ENCODE measurements at places on chromosomes 2 and 18.

DNA sequence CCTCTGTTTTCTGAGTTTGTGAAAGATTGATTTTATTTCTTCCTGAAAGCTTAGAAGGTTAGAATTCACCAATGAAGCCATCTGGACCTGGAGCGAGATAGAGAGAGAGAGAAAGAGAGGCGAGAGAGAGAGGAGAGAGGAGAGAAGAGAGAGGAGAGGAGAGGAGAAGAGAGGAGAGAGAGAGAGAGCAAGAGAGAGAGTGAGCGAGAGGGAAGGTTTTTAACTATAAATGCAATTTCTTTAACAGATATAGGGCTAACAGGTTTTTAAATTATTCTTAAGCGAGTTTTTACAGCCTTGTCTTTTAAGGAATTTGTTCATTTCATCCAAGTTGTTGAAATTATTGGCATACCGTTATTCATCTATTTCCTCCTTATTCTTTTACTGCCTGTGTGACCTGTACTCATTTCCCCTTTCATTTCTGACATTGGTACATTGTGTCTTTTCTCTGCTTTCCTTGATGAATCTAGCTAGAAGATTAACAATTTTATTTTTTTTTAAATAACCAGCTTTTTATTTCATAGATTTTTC lies 56.1 kb downstream of the BABAM2 start:
- DNase-seq, result no peak

GRCh38 chr2:197011801-197012641 lies 85.5 kb upstream of the PGAP1 start:
- peak; percentile 49 for DNase-seq

DNA sequence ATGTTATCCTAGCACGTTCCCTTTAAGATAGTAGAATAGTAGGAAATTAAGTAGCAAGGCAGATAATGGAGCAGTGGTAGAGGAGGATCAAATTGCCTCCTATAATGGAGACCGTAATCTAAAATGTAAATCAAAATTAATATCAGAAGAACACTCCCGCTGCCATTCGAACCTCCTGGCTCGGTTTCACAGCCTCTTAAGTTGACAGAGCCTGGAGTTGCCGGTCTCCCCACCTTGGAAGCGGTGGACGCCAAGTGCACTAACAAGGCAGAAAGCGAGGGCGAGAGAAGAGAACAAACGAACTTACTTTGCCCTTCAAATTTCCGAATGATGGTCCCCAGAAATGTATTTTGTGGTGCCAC lies 450 bp downstream of the KCNH7 start:
- no peak for DNase-seq

GRCh38 chr2:179749210-179749609 lies 112.2 kb downstream of the ZNF385B start:
- no peak for DNase-seq

DNA sequence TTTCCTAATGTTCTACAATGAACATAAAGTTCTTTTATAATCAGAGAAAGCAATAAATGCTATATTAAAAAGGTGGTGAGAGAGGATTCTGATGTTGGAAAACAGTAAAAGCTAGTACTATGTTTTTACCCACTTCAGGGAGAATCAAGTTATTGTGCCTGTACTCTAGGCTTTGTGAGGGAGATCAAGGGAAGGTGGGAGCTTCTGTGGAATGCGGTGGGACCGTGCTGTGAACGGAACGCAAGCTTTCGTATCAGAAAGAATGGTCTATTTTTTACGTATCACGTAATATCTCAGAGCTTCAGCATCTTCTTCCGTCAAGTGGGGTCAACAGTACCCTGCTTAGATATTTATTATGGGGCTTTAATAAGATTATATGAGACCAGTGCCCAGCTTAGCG lies 193.2 kb downstream of the CLIP4 start:
- no peak for DNase-seq

DNA sequence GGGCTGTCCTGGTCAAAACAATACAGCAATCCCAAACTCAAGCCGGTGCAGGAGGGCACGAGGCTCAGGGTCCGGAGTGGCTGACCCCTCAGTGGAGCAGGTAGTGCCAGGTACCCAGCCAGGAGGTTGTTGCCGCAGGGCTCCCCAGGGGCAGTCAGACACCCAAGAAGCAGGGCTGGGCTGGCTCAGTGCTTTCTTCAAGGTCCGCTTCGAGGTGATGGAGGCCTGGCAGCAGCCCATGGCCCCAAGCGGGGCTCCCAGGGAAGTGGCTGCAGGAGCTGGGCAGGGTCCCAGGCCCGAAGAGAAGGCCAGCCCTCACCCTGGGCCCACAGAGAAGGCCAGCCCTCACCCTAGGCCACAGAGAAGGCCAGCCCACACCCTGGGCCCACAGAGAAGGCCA lies 55.3 kb upstream of the COPS8 start:
- DNase-seq, result no peak

- DNase-seq, result no peak
These were observed 670.7 kb downstream of the ERBB4 start for GRCh38 chr2:211867845-211868451.

DNA sequence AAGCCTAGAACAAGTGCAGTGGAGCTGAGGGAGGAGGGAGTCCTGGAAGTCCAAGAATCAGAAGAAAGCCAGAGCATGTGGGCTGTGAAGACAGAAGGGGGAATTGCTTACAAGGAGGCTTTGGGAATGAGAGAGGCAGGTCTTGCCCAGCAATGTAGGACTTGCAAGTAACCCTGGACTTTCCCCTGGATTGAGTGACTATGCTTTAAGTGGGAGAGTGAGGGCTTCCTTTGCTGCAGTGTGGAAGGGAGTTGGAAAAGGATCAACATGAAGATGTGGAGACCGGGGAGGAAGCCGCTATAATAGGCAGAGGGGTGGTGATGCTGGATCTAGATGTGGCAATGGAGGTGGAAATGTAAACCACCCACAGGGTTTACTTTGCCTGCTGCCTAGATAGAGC lies 13.8 kb upstream of the SCYGR1 start:
- DNase-seq, result no peak

DNA sequence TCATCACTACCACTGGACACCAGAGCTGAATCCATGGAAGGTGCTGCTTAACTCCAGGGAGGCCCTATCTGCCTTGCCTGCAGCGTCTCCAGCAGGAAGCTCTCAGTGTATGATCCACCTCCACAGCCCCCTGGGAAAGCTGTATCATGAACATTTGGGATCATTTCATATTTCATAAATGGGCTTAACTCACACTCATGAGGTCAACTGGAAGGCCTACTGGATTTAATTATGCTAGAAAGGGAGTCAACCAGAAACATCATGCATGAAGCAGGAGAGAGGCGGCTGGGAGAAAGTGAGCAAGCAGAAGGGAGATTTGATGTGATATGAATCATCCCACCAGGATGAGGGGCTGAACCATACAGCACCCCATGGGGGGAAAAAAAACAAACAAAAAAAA lies 537.7 kb downstream of the TNS1 start:
- DNase-seq, result no peak

DNA sequence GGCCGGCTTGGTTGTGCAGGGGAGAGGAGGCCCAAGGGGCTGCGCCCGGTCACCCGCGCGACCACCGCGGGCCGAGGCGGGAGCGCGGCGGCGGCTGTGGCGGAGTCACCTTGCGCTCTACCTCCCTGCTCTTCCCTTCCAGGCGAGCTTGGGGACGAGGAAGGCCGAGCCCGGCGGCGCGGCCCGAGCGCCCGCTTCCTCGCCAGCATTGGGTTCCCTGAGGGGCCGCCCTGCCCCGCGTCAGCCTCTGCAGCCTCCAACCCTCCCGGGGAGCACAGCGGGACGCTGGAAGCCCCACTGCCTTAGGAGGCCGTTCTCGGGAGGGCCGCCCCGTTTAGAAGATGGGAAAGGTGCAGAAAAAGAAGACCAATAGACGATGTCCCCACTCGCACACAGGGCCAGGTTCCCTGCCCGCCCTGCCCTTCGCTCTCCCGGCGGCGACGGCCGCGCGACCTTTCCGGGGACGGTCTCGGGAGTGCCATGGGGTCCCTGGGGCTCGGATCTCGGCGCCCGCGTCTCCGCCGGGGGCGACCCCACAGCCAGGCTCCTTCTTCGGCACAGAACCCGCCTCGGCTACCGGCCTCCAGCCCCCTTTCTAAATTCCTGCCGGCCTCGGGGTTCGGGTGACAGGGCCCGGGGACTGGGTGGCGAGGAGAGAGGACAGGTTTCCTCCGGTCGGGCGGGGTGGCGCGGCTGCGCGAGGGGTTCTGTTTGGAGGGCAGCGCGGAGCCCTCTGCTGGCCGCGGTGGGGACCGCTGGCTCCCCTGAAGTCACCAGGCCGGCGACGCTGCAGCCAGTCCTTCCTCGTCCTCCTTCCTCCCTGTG lies 85.5 kb downstream of the HS6ST1 start:
- DNase-seq, result peak; percentile 83

DNA sequence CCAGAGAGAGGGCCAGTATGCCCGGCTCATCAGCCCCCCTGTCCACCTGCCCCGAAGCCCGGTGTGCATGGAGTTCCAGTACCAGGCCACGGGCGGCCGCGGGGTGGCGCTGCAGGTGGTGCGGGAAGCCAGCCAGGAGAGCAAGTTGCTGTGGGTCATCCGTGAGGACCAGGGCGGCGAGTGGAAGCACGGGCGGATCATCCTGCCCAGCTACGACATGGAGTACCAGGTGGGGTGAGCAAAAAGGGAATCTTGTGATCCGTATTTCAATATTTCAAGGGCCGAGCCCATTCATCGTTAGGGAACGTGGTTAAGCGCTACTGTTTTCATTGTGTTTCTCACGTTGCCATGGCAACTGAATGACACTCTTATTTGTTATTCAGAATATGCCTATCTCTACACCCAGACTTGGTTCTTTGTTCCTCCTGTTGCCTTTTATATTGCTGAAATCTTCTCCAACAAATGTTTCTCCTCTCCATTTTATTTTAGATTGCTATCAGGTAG lies 81.5 kb downstream of the NRP2 start:
- DNase-seq, result no peak

DNA sequence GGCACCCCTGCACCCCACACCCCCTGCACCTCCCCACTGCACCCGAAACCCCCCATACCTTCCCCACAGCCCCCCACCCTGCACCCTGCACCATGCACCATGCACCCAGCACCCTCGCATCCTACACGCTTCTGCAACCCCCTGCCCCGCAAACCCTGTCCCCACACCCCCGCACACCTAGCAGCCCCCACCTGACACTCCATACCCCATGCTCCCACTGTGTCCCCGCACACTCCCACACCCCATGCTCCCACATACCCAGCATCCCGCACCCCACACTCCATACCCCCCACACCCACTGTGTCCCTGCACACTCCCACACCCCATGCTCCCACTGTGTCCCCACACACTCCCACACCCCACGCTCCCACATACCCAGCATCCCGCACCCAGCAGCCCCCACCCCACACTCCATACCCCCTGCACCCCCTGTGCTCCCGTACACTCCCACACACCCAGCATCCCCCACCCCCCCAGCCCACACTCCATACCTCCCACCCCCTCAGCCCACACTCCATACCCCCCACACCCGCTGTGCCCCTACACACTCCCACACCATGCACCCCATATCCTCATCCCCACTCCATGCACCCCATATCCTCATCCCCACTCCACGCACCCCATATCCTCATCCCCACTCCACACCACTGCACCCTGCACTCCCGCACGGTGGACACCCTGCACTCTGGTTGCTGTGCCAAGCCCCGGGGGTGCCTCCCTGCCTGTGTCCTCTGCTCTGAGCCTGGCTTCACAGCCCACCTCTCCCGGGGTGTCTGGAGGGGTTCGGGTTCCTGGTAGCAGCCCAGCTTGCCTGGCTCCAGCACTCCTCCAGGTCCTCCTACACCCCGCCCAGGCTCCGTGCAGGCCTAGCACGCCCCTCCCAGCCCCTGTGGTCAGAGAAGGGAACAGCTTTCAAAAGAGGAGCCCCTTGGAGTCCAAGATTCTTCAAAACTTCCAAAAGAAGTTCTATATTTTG lies 93.9 kb upstream of the CTDP1 start:
- DNase-seq, result no peak

GRCh38 chr2:188984680-188985079 lies 10.5 kb downstream of the COL3A1 start:
- DNase-seq, result no peak

DNA sequence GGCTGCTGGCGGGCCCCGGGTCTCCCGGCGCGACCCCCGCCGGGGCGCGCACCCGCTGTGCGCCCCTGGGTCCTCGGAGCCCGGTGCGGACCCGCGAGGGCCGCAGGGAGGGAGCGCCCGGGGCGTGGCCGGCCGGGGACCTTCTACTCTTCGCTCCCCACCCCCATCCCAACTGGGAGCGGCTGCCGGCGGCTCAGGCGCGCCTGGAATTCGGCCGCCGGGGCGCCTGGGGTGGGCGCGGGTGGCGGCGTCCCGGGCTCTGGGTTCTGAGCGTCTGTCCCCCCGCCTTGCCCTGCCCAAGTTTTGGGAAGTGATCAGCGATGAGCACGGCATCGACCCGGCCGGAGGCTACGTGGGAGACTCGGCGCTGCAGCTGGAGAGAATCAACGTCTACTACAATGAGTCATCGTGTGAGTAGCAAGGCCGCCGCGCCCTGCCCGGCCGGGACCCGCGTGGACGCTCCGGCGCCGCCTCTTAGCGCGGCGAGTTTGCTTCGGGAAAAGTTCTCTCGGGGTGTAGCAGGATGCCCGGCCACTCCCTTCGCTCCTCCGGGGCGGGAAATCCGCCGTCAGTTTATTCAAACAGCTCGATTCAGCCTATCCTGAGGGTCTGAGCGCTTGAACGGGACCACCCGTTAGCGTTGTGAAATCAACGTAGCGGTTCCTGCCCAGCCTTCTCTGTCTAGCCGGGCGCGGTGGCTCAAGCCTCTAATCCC lies 502 bp downstream of the TUBB6 start:
- no peak for DNase-seq

DNA sequence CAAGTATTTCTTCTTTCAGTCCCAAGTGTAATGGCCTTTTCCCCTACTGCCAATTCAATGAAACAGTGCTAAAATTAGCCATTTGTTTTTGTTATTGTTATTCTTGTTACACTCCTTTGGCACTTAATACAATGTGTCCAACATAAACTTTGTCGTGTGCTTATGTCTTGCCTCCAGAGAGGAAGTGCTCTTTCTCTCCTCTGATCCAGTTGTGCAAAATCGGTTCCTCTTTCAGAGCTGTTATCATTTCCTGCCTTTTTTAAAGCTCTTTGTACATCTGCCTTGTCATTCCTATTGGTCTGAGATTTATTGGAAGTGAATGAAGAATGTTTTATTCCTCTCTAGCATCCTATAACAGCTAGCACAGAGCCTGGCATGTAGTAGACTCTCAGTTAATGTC lies 623.2 kb upstream of the ID2 start:
- no peak for DNase-seq

DNA sequence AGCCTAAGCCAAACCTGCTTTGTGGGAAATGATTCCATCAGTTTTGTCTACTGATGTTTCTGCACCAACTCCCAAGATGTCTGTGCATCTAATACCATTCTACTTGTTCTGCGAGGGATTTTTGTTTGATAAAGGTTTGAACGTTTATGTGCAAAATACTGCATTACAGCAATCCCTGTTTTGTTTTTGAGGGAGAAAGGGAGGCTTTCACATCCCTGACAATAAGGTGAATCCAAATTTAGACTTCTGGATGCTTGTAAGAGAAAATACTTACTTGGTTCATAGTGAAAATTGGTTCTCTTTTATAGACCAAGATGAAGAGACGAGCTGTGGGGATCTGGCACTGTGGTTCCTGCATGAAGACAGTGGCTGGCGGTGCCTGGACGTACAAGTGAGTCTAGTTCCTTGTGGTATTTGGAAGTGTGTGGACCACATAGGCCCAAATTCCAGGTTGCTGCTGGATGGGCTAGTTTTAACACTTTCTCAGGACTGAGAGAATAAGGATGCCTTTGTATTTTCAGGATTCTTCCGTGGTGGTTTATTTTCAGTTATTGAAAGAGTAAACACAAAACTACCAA lies 1.1 kb downstream of the RPL37A start:
- no peak for DNase-seq

GRCh38 chr2:97961534-97961933 lies 34.2 kb downstream of the TMEM131 start:
- no peak for DNase-seq
